T47D (cell line): ENCODE measurements at places on chromosomes 7 and 10.

DNA sequence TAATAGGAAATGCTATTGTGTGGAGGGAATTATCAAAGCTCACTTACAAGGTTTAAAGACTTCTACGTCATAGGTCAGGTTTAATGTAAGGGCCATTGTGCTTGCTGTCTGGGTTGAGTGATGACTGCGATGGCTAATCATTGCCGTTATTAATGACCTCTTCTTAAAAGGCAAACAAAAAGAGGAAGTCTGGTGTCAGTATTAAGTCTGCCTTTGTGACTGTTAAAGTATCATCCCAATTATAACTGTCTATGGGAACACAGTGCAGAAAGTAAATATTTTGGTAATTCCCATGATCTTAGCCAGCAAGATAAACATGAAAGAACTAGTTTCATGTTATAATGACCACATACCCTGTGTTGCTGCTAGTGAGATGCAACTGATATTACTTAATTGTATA lies 382.4 kb downstream of the BBS9 start:
- DNase-seq: no peak

GRCh38 chr10:96638696-96639095 lies 51.9 kb upstream of the TM9SF3 start:
- DNase-seq: no peak

GRCh38 chr10:23253780-23254179 lies 61.7 kb downstream of the PTF1A start:
- no peak for DNase-seq

DNA sequence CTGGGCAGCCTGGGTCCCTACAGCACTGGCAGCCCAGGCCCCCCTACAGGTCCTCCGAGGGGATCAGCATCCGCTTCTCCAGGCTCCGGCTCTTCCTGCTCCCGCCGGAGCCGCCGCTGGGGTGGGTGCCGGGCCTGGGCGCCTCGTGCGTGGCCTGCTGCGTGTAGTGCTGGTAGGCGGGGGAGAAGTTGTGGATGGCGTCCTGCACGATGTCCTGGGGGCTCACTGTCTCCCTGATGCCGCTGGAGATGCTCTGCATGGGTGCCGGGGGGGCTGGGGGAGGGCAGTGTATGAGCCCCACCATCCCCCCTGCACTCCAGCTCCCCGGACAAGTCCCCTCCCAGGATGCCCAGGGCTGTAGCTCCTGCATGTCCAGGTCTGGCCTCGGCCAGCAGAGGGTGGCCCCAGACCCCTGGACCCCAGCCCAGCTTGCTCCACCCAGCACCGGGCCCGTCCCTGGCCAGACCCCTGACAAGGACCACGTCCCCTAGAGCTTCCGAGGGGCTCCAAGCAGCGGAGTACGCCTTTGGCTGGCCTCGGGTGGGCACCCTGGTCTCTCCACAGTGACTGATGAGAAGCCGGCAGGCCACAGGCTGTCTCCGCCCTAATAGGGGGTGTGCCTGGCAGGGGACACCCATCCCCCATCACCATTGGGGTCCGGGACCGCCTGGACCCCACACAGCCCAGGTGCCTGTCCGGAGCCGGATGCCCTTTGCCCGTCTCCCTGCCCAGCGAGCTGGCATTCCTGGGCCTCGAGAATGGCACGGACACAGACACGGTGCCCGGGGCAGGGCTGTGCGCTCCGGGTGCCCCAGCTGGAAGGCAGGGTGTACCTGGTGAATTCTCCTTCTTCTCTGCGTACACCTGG lies 8.9 kb downstream of the TMEM184A start:
- no peak for DNase-seq

GRCh38 chr7:108459922-108460551 lies 3.8 kb upstream of the NRCAM start:
- peak; percentile 50 for DNase-seq

DNA sequence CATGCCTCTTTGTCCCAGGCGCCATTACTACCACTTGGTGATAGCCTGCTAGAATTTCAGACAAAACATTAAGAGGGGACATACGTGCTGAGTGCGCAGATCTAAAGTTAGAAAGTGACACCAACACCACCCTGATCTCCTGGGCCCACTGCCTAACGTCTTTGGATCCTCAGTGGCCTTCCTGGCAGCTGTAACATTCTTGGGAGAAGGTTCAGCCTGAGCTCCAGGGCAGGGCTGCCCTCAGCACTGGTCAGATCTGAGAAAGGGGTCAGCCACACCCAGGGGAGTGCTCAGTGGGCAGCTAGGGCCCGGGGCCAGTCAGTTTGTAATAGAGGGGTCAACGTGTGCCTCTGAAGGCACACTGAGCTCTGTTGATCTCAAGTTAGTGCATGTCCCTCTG lies 48.4 kb downstream of the ZCCHC24 start:
- no peak for DNase-seq

DNA sequence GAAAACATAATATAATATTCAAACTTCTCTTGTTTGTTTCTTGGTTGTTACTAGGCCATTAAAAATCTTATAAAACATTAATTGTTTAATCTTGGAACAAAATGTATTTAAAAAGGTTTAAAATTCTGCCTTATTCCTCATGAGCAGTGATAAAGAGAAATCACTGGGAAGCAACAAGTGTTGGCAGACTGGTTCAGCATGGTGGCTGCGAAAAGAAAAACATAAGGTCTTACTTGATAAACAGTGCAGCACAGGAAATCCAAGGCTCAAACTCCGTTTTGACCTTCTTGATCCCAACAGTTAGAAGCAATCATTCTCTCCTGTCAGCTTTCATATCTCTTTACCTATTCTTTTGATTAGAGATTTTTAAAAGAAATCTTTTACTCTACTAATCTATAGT lies 530.8 kb downstream of the CNTNAP2 start:
- DNase-seq: no peak

DNA sequence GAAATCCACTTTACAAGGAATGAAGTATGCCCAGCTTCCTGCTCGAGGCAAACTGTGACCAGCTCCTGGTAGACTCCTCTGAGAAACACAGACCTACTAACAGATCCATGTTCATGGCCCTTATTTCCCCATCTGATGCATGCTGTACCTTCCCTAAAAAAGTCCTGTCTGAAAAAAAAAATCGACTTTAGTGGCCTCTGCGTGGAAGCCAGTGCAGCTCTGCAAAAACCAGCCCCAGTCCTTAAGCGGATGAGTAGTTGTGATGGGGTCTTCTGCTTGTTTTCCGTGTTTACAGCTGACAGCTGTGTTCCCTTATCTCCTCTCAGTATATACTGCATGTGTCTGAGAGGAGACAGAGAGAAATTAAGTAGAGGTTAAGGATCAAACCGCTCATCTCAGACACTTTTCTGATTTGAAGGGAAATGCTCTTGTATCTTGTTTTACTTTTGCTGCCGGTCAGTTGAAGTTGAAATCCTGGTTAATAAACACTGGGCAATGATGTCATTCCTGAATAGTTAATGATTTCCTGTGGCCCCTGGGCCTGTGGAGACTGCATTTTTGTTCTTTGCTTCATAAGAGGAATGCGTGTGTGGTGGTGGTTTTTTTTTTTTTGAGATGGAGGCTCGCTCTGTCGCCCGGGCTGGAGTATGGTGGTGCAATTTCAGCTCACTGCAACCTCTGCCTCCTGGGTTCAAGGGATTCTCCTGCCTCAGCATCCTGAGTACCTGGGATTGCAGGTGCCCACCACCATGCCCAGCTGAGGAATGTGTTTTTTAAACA lies 67.6 kb downstream of the DOCK1 start:
- DNase-seq: no peak

- DNase-seq: peak; percentile 16
Observed at GRCh38 chr10:68721673-68722335, 765 bp downstream of the CCAR1 start.
